ENCODE measurements at places on chromosomes 11 and 22.
A peak's percentile ranks its signal among the peaks of the same experiment; 100 is the strongest.

- no peak for DNase-seq
Observed at GRCh38 chr11:130162733-130163132, 3.2 kb downstream of the ST14 start.

DNA sequence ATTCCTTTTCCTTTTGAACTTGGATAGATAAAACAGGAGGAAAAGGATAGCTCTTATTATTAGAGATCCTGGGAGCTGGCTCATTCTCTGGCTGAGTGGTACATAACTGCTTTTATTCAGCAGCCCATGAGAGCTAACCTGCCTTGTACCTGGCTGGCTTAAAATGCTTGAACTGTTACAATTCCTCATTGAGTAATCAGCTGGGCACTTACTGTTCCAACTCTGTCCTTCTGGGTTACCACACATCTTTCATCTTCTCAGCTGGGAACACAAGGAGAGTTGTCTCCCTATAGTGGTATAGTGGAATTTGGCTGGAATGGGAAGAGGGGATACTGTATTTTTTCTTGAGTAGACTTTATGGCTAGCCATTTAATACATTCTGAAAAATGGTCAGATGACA is 39.8 kb upstream of the SPTBN2 start:
- DNase-seq = no peak

GRCh38 chr11:17840101-17840548 is 105.5 kb downstream of the KCNC1 start:
- DNase-seq = no peak

- DNase-seq = peak; percentile 80
Observed at GRCh38 chr11:128582496-128583366, 4.6 kb downstream of the ETS1 start.

- no peak for DNase-seq
Observed at GRCh38 chr22:29726106-29726505, 6.3 kb downstream of the CABP7 start.

DNA sequence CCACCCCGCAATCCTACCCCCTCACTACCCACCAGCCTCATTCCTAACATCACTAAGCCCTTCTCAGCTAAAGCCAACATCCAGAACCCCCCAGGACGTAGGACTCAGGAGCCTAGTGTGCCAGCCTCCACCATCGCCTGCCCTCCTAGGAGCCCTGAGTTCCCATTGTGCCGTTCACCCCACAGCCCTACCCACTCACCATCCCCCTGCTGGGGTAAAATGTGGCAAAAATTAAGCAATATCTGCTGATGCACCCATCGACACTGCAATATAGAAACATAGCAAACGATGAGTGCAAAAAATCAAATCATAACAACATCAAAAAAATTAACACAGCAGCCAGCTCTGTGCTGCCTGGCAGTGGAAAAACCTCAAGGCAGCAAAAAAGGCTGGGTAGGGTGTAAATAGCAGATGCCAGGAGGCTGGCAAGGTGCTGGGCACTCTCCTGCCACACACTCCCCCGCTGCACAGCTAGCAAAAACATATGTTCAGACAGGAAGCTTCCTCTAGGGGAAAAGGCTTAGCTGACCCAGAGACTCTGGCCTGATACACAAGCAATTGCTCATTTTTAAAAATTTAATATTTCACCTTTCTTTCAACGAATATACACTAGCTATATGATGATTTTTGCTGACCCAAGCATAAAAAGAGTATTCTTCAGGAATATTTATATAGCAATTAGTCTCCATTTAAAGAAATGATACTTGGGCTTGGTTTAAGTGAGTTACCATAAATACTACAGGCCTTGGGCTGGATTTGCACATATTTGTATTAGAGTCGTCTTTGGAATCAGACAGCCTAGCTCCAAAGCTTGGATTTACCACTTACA is 33.8 kb downstream of the PRDM10 start:
- no peak for DNase-seq

- no peak for DNase-seq
Observed at GRCh38 chr11:68380786-68381622, 68.6 kb downstream of the LRP5 start.

DNA sequence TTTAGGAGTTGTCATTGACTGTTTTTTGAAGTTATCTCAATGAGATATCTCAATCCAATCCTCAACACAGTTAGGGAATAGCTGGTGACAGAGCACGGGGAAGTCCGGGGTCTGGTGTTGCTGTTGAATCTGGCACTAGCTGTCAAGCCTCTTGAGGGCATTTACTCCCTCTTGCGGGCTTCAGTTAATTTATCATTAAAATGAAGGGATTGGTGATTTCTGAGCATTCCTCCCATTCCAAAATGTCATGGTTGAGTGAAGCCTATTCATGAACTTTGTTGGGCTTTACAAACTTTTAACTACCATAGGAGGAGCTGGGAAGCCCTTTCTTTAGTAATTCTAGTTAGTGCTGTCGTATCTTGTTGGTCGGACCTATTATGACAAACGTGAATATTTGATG is 40.2 kb downstream of the UVRAG start:
- no peak for DNase-seq

DNA sequence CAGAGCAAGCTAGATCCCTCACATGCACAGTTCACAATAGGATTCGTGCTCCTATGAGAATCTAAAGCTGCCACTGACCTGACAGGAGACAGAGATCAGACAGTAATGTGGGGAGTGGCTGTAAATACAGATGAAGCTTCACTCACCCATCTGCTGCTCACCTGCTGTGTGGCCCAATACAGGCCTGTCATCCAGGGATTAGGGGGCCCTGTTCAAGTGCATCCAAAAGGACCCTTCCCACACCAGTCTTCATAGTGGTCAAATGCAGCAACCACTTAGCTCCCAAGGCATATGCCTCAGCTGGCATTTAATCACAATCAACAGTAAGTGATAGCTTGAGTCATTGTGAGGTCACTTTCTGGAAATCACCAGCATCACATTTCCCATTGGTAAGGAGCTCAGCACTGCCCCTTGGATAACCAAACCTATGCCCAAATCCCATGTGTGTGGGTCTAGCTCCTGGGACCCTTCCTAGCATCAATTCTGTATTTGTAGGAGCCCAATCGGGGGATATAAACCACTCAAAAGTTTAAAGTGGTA is 65.6 kb downstream of the OR4C45 start:
- no peak for DNase-seq

DNA sequence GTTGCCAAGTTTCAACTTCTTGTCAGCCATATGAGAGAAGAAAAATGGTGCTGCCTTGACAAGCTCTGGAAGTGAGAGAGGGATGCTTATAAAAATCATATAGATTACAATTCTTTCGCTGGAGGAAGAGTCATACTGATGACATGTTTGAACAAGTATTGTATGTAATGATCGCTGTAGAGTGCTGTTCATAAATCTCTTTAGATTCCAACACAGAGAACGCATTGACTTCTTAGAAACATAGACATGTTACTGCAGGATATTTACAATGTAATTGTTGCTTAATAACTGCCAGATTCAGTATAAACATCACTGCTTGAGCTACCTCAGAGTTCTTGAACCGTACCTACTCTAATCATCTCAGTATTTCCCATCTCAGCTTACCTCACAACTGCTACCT is 571.6 kb downstream of the LUZP2 start:
- DNase-seq = no peak

DNA sequence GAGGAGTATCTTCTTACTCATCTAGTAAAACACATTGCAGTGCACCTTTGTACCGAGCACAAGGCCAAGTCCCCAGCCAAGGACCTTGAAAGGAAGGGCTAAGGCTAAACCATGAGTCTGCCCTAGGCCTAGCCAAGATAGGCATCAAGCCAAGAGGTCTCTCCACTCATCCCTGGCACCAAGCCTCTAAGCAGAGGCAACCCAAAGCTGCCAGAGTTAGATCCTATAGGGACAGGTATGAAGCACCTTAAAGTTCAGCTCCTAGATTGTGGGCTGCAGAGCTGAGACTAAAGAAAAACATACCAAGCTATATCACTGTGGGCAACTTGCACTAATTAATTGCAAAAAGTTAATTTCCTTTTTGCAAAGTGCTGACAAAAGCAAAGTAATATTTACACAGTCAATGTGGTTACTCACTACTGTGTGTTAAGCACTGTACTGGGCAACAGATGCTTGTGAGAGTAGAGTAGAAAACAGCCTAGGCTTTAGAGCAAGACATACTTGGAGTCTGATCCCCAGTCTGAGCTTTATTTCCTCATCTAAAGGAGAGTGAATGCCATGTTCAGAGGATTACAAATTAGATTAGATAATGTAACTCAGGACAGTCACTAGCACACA is 7.2 kb downstream of the COA4 start:
- DNase-seq = no peak

- no peak for DNase-seq
Observed at GRCh38 chr11:67396587-67397389, 4.9 kb downstream of the PPP1CA start.

DNA sequence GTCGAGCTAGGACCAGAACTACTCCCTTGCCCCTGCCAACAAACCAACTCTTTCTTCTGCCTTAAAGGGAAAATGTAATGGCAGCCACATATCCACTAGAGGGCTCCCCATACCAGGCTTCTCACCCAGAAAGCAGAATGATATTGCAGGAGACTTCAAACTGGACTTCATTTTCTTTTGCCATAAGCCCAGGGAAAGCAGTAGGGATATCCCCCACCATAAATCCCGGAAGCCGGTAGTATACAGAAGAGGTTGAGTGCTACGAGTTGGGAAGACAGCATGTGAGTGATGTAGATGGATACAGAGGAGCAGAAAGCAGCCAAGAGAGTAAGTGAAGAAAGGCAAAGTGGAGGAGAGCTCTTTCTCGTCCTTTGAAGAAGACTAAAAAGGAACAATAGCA is 12.1 kb downstream of the PLAAT5 start:
- no peak for DNase-seq

- no peak for DNase-seq
Observed at GRCh38 chr11:19646921-19647320, 65.7 kb upstream of the NAV2 start.

- DNase-seq = no peak
Observed at GRCh38 chr11:47035108-47035507, 98.5 kb downstream of the CSTPP1 start.

GRCh38 chr11:7667460-7667859 is 5.8 kb downstream of the CYB5R2 start:
- DNase-seq = no peak

- DNase-seq = no peak
Observed at GRCh38 chr22:47591709-47592108, 829.3 kb downstream of the TBC1D22A start.

DNA sequence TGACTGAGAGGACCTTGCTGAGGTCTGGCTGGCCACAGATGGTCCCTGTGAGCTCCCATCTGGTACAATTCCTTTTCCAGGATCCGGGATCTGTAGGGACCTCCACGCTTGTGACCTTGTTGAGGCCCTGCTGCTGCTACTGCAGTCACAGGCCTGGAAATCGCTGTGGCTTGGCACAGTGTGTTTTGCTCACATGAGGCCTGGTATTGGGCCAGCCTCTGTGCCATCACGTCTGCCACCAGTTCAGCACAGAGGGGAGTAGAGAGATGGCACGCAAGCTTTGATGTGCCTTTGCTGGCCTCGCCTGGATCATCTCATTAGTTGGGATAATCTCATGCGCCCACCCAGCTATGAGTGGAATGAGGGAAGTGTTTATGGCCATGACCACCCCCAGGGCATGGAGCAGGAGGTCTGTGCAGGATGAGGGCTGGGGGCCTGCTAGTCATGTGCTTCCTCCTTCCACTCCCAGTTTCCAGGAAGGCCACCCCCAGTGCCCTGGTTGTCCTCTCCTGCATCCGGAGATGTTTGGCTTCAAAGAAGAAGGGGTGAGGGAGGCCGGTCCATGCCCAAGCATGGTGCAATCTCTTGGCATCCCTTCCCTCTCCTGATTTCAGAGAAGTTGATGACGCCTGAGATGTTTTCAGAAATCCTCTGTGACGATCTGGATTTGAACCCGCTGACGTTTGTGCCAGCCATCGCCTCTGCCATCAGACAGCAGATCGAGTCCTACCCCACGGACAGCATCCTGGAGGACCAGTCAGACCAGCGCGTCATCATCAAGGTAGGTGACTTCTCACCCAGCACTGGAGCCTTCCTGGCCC is 22.4 kb downstream of the DERL3 start:
- no peak for DNase-seq

DNA sequence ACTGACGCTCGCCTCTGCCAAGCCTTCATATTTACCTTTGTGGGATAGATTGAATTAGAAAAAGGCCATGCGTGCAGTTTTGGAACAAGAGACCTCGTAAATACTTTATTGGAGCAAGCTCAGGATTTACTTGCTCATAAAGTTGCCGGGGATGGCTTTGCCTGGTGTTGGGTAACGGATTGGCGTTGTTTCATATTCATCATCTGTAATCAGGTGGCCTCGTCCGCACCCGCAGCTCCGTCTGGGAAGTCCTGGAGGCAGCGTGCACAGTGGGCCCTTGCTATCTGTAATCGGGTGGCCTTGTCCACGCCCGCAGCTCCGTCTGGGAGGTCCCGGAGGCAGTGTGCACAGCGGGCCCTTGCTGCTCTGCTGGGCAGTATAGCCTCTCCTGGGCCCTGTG is 1209.3 kb downstream of the BRD1 start:
- no peak for DNase-seq

DNA sequence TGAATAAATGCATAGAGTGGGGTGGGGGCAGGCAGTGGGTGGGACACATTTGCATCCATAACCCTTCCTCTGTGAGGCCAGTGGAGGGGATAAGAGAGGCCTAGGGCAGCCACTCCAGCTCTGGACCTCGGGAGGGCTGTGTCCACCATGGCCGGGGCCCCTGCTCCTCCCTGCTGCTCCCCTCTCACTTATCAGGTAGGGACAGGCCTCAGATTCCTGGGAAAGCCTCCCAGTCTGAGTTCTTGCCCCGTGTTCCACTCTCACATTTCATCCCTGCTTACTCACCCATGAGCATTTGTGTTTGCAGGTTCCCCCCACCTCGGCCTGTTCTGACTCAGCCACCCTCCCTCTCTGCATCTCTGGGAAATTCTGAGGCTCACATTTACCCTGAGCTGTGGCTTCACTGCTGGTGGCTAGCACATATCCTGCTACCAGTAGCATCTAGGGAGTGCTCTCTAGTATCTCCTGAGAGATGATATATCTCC is 128.7 kb upstream of the TOP3B start:
- peak; percentile 92 for DNase-seq

- no peak for DNase-seq
Observed at GRCh38 chr11:103959279-103959942, 77.0 kb upstream of the DDI1 start.

DNA sequence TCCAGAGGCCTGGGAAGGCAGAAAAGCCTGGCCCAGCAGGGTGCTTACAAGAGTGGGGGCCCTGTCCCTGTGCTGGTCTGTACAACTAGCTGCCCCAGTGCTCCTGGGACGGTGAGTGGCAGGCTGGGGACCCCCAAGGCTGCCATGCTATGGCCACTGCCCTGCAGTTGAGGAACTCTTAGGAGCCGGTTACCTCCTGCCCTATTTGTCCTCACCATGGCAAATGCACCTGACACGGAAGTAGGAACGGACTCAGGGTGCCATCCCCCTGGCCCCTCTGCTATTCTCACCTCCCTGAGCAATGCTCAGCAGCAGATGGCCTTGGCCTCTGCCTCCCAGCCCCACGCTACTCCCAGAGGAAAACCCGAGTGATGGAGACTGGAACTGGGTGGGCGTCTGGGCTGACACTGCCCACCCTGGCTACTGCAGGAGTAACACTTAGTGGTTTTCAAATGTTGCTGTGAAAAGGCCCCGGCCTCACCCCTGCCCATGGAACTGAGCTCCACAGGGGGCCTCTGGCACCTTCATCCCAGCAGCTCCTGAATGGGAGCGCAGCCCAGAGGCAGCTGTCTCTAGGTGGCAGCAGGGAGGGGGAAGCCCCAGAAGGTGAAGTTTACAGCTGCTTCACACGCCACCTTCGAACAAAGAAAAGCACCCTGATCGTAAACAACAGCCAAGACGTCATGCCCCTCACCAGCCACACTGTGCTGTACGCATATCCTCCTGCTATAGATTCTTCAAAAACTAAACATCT is 105.3 kb downstream of the CTTN start:
- DNase-seq = peak; percentile 38

- no peak for DNase-seq
Observed at GRCh38 chr11:33543823-33544222, 156.8 kb downstream of the C11orf91 start.

All from RWPE2 (cell line).